ENCODE measurements at places on chromosomes 3 and 15.
A peak's percentile ranks its signal among the peaks of the same experiment; 100 is the strongest.

DNA sequence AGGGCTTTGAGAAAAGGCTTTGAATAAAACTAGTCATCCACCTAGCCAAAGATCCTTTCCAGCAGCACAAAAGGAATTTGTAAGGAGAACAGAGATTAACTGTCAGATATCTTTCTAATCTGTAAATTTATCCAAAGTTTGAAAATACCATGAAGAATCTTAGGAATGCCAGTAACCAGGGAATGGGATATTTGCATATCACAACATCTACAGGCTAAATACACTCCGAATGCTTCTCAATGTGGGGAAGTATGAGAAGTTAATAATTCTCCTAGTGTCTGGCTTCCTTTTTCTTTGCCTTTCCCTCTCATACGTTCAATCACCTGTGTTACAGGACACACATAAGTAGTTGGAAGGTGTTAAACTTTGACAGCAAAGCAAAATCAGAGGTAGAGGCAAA is 7.8 kb downstream of the ANAPC13 start:
- no peak for DNase-seq

DNA sequence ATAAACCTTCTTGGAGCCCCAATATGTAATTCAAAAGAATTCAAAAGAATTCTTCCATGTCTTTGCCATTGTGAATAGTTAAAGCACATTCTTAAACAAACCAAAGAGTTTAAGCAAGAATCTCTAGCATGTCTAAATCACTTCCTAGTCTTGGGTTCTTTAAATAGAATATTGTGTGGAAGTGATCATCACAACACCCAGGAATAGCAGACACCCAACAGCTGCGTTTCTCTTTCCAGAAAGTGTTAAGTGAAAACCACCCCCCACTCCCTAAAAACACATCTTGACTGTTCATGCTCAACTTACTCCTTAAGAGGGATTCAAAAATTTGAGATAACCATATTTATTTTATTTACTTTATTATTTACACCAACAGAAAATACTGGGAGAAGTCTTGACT is 24.1 kb upstream of the CAPN7 start:
- DNase-seq, result no peak

GRCh38 chr3:127059072-127059471 is 76.2 kb downstream of the PLXNA1 start:
- DNase-seq, result no peak

GRCh38 chr3:54957711-54958110 is 29.9 kb upstream of the LRTM1 start:
- no peak for DNase-seq

GRCh38 chr3:63492464-63492863 is 160.0 kb upstream of the SNTN start:
- DNase-seq, result no peak

DNA sequence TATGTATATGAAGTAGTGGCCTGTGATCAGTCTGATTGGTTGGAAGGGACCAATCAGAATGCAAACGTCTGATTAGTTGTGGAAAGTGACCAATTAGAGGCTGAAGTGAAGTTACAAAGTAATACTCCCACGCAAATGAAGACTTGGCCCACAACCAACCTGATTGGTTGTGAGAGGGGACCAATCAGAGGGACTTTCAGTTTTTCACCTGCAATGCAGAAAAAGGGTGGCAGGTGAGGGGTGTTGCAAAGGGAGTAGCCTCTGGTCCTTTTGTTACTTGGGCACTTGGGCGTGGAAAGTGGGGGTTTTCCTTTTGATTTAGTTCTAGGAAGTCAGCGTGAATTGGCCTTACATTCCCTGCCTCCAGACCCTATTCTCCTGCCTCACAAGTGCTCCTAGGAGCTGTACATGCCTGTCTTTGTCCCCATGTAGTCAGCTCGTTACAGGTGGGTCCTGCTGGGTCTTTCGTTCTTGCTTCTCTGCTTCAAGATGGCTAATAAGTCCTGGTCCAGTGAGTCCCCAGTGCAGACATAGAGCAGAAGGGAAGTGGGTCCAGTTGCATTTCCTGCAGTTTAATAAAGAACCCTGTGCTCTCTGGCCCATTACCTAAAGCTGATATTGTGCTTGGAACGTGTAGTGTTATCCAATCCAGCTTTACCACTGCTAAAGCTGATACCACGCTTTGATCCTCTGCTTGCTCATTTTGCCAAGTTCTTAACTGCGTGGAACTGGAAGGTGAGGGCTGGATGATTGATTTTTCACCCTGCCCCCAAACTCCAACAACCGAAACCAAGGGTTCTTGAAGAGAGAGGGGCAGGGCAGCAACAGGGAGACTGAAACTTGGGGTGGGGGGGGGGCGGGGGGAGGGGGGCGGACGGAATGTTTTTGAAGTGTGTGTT is 46.0 kb upstream of the CD47 start:
- peak; percentile 46 for DNase-seq

GRCh38 chr3:136988651-136989050 is 30.9 kb downstream of the IL20RB start:
- DNase-seq, result no peak

- no peak for DNase-seq
Measured at GRCh38 chr3:177778633-177779032, 581.4 kb upstream of the TBL1XR1 start.

- no peak for DNase-seq
Measured at GRCh38 chr15:73335026-73335425, 33.7 kb downstream of the HCN4 start.

GRCh38 chr15:62164014-62164395 is 1.1 kb downstream of the C2CD4B start:
- no peak for DNase-seq

- no peak for DNase-seq
Measured at GRCh38 chr3:133488785-133489367, 84.6 kb upstream of the CDV3 start.

GRCh38 chr15:40329804-40330203 is 6.3 kb downstream of the INAFM2 start:
- DNase-seq, result no peak

DNA sequence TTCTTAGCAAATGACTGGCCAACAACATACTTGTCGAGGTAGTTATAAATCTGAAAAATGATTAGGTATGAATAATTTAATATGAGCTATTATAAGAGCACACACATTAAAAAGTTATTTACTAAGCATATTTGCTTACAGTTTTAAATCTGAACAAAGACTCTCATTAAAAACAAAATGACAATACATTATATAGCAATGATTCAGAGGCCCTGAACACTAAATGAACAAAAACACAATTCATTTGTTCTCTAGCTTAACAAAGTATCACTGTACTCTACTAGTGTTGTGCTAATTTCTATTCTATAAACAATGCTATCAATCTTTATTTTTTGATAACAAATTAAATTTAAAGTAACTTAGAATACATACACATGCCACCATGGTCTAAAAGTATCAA is 21.0 kb downstream of the CLPX start:
- DNase-seq, result no peak

- no peak for DNase-seq
Measured at GRCh38 chr15:51089699-51090453, 4.8 kb downstream of the TNFAIP8L3 start.

- DNase-seq, result no peak
Measured at GRCh38 chr3:2198776-2199279, 100.2 kb downstream of the CNTN4 start.

- no peak for DNase-seq
Measured at GRCh38 chr3:151434151-151434890, 26.5 kb downstream of the IGSF10 start.

DNA sequence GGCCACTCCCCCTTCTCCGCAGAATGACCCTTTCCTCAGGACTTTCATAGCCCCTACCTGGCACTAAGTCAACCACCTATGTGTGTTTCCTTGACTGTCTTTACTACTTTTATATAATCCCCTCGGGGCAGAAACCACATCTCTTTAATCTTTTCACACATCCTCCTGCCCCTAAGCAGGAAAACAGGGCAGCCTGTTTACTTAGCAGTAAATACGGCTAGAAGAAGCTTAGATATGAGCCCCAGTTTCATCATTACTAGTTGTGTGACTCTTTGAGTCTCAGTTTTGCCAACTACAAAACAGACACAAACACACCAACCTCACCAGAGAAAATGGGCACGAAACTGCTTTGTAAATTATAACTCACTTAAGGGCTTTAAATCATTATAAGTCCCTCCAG is 98.3 kb downstream of the CYP19A1 start:
- no peak for DNase-seq

DNA sequence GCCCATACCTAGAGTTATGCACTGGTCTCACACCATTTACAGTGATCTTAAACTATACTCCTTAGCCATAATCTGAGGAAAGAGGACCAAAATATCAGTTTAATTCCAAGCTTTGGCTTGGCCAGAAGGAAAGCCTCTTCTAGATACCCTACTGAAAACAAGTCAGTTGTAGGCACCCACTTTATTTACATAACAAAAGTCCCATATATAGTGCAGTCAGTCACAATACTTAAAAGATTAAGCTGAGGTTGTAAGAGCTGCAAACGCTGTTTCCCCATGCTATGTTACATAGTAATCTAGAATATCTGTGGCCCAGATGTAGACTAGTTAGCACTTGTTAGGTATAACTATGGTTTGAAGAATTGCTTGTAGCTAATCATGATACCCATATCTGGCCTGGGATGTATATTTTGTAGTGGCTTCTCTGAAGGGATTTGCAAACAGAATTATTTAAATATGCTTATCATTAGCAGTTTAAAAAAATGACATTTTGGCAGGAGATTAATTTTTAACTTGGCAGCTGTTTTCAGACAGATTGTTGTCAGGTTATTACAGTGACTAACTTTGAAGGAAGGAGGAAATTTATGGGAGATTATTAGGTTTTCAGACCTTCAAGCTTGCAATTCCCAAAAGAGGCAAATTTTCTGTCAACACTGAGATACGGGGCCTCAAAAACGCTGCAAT is 160.4 kb upstream of the SLC2A2 start:
- DNase-seq, result no peak

DNA sequence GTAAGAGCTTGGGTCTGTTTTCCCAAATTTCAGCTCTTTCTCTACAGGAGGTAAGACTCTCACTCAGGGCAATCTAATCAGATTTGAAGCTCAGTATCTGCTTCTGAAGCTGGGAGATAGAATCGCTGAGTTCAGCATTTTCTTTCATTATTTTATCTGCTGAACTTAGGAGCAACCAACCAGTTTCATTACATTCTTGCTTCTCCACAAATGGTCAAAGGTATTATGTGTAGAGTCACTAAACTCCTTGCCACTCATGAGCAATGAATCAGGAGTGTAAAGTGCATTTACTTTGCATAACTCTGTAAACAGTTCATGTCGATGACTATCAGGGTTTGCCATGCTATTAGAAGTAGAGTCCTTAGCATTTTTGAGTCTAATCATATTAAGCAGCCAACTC is 249.4 kb downstream of the CHL1 start:
- DNase-seq, result no peak

GRCh38 chr15:40043927-40044716 is 5.1 kb upstream of the SRP14 start:
- no peak for DNase-seq

DNA sequence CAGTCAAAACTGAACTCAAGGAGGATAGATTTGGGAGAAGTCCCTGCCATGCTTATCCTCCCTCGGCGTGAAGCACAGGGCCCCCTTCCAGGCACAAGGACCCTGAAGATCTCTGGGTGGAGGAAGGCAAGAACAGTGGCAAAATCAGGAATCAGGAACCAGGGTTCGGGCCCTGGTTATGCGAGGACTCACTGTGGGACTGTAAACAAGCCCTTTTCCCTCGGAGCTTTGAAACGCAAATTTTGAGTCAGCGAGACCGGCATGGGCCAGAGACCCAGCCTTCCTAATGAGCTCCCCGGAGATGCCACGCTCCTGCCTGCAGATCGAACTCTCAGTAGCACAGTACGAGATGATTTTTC is 70.1 kb downstream of the SLC12A8 start:
- DNase-seq, result no peak

- DNase-seq, result no peak
Measured at GRCh38 chr15:33720952-33721351, 247.3 kb upstream of the CHRM5 start.

GRCh38 chr3:152558386-152558785 is 276.5 kb upstream of the P2RY1 start:
- no peak for DNase-seq

All from NCI-H510A treated with DMSO at 0.1 percent for 48 hours (cell line).